ENCODE measurements at places on chromosomes 16 and 17. TPM values are rescaled to one million over a fixed set of nuclear protein-coding genes. Genes with fewer than 3 reads are reported as not detected.

GRCh38 chr16:69542974-69543373 is 22.8 kb upstream of the NFAT5 start:
- no peak for DNase-seq

- DNase-seq, result no peak
These were observed 156.9 kb upstream of the CIBAR2 start for GRCh38 chr16:85269165-85269564.

- DNase-seq, result no peak
These were observed 5.0 kb downstream of the CX3CL1 start for GRCh38 chr16:57377080-57377841.

DNA sequence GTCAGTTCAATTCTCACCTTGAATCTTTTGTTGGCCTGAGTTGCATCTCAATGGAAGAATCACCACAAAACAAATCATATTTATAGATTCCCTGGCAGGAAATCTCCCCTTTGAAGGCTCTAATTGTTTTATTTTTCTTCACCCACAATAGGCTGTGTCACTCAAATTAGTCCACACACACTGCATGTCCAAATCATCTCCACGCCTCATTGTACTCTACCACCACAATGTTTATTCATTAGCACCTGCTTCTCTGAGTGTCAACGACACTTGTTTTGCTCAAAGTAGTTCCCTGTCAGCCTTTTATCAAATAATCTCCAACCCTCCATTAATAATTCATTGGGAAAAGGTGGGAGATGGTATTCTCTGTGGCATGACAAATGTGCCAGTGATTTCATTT is 164.3 kb downstream of the ABCC12 start:
- DNase-seq, result no peak

DNA sequence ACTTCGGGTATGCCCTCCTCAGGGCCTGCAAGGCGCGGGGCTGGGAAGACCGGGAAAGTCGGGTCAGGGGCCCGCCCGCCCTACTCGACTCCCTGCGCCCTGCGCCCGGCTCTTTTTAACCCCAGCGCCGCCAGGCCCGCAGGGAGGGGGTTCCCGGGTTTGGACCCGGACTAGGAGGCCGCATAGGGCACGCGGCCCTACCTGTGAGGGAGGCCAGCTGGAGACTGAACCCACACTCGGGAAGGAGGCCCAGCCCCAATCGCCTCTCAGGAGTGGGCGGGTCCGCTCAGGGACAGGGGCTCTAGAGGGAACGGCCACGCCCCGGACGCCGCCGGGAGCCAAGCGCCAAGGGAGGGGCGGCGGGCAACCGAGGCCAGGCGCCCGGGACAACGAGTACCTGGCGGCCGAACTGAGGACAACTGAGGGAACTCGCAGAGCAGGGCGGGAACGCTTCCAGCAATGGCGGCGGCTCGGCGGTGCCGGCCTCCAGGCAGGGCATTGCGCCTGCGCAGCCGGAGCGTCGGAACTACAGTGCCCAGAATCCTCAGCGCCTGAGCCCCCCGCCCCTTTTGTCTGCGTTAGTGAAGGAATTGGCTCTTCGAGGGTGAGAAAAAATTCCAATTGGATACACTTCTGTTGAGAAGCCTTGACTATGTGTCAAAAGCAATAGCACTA is at the start of gene ZNF624:
TSS of gene ZNF624 (minus strand) at position 484 of the 675 bp plus-strand sequence.
- DNase-seq, result peak; percentile 96

- DNase-seq, result no peak
These were observed 585 bp downstream of the MLKL start for GRCh38 chr16:74700116-74700437.

DNA sequence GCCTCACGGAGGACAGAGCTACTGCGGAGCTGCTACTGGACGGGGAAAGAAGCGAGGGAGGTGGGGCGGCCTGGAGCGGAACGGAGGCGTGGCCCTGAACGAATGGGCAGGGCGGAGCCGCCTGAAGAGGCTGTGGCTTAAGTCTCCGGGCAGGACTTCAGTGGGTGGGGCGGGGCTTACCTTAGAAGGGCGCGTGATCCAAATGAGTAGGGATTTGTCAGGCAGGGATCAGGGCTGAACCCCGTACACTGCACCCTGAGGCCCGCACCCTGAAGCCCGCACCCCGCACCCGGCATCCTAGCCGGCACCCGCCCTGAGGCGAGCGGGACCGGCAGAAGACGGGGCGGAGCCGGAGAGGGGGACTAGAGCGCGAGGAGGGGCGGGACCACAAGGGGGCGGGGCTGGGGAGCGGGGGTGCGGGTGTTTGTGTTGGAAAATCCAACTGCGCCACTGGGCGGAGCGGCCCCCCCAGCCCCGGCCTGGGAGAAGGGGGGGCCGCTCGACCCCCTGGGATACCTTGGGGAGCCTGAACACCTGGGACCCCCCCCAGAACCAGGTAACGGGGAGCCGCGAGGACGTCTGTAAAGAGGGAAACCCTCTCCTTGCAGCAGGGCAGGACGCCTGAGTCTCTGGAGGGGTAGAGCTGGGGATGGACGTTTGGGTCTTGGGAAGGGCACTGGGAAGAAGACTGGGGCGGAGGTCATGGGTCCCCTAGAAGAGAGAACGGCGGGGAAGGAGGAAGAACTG is at the start of gene KDM6B:
TSS of gene KDM6B (plus strand) at position 423 of the 747 bp plus-strand sequence. CDS start 11,338 bp downstream, outside the sequence.
- DNase-seq, result peak; percentile 96

DNA sequence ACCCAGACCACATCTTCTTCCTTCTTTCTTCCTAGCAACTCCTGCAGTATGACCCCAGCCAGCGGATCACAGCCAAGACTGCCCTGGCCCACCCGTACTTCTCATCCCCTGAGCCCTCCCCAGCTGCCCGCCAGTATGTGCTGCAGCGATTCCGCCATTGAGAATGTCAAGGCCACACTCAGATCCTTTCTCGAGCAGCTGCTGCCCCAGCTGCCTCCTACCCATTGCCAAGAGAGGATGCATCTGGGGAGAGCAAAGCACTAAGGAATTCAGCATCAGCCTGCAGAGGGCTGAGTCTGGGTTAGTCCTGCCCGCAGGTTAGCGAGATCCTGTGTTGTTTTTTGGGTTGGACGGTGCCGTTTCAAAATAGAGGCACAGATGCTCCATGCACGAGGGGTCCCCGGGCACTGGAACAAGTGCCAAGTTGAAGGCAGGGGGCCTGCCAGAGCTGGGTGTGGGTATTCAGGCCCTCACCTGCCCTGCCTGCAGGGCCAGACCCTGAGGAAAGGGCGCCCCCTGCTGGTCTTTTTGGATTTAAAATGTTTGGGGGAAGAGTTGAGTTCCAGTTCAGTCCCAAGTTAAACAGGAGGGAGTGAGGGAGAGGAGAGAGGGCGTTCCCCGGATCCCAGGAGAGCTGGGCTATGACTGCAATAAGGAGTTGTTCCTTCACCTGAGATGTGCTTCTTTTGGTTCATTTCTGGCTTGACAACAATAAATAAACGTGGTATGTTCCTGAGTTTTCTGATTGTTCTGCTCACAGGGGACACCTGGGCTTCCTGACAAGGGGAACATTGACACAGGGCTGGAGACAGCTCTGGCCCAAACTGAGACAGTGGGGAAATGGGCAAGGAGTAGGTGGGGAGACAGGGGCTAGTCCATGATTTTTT is 4.9 kb downstream of the CDK3 start:
- peak; percentile 78 for DNase-seq

DNA sequence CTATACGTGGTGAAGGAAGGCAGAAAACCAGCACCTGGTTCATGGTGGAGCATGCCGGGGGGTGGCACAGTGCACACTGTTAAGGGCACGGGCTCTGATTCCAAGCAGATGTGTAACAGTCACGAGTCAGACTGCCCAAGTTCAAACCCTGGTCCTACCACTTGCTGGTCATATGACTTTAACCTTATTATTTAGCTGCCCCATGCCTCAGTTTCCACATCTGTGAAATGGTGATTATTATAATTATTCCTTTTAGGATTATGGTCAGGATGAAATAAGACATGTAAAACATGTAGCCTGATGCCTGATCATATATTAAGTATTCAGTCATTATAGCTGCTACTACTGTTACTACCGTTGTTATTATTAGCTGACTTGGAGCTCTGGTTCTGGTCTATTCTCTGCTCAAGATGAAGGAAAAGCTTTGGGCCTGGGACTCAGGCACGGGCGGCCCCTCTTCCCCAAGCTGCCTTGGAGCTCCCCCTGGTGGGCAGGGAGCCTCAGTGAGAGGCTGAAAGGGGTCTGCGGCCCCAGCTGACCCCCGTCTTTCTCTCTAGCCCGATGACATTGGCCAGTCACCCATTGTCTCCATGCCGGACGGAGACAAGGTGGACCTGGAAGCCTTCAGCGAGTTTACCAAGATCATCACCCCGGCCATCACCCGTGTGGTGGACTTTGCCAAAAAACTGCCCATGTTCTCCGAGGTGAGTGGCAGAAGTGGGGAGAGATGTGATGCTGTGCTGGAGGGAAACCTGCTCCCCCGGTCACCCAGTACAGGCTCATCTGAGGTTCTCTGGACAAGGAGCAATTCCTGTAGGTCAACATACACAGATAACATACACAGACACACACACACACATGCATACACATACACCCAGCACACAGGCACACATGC is 14.0 kb downstream of the NR1D1 start:
- DNase-seq, result peak; percentile 42

GRCh38 chr17:2862197-2862596 is 66.0 kb downstream of the RAP1GAP2 start:
- DNase-seq, result no peak

- no peak for DNase-seq
These were observed 1.4 kb downstream of the KRT38 start for GRCh38 chr17:41439375-41439774.

DNA sequence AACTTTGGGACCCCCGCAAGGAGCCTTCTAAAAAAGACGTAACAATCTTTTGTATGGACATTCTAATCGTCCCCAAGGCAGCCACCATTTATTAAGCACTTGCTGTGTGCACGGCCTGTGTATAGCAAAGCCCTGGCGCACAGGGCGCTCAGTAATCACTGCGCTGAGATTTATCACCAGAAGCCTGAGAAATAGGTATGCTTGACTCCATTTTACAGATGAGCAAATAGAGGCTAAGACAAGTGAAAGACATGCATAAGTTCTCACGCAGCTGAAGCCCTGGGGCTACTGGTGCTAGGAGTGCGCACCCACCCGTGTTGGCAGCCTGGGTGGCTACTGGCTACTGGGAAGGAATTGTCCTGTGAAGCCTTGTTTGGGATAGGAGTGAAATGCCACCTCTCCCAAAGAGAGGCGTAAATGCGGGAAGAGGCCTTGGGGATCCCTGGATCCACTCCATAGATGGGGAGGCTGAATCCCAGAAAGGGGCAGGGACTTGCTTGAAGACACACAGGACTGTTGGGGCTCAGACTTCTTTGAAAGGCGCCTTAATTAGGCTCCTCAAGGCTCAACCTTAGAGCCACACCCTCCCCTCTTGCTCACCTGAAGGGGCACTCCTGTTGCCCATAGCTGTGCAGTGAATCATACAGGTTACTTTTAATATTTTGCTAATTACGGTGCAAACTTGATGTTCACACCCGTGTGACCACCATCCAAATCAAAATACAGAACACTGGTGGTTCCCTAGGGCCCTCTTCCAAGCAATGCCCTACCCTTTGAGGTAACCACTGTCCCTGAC is 634 bp upstream of the NATD1 start:
- DNase-seq, result no peak

- no peak for DNase-seq
These were observed 3.6 kb upstream of the AATF start for GRCh38 chr17:36945140-36945539.

- no peak for DNase-seq
These were observed 151.1 kb upstream of the MAF start for GRCh38 chr16:79751471-79752184.

- DNase-seq, result no peak
These were observed 29.9 kb downstream of the PARN start for GRCh38 chr16:14600164-14600563.

GRCh38 chr17:34364751-34365150 is 1.7 kb upstream of the CCL1 start:
- DNase-seq, result no peak

DNA sequence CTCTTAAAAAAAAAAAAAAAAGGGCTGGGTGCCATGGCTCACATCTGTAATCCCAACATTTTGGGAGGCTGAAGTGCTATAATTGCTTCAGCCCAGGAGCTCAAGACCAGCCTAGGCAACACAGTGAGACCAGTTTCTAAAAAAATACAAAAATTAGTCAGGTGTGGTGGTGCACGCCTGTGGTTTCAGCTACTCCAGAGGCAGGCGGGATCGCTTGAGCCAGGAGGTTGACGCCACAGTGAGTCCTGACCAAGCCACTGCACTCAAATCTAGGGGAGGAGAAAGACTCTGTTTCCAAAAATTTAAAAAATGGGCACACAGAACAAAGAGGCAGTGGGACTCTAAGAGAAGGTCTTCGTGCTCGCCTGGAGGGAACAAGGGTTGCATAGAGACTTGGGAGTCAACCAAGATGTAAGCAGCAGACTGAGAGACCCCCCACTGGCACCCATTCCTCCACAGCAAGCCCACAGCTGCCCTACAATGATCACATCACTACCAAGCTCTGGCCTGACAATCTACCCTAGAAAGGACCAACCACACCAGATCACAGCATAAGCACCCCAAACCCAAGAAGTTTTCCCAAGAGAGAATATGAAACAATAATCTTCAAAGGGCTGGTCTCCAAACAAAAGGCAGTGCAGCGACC is 121.6 kb downstream of the ANKRD11 start:
- DNase-seq, result no peak

Gene BCO1
- total RNA-seq, result 5.1 TPM

Gene ABI3
- 3.4 TPM for total RNA-seq

Gene MMP2
- 136 TPM for total RNA-seq

Gene PPY
- total RNA-seq, result 2.0 TPM

Gene CCDC92B
- total RNA-seq, result 0.92 TPM

Gene SEPTIN1
- 3.6 TPM for total RNA-seq

Gene PDILT
- not detected for total RNA-seq

Gene OTOA
- total RNA-seq, result not detected

Gene NPIPA2
- 0.28 TPM for total RNA-seq

Gene NKD1
- 1.6 TPM for total RNA-seq

All from left colon (tissue), 2 donors.